Activated naive CD8-positive, alpha-beta T cell treated with anti-CD3 and anti-CD28 coated beads for 36 hours (primary cell): ENCODE measurements at places on chromosomes 5 and 9.

DNA sequence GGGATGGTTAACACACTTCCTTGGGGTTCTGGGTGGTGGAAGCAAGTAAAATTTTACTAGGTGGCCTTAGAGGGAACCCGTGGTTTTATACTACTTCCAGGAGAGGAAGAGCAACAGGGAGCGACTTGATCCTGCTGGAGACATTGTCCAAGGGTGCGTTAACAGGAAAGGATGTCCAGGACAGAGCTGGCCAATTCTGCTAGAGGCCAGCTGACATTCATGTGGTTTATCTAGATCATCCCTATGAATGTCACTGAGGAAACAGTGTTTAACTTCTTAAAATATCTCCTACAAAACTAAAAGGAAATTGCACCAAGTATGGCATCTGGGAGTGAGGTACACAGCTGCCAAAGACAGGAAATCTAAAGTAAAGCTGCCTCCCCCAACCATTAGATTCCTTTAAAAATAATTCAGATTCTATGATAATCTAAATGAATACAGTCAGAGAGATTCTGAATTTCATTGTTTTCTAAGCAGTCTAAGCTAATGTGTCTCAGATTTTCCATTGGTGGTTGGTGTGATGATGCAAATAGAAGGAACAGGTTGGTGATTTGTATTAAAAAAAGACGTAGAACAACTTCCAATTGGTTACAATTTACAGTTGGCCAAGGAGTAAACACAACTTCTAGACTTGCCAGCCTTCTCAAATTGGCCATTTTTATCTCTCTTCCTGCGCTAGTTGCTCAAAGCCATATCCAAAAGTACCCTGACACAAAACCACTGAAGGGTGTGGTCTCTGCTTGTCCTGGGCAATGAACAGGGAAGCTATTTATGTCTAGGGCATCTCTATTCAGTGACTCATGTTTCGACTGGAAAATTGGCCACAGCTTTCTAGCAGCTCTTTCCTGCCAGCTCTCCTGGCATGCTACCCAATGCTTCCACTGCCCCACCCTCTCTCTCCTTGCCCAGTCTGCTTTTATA, 574.7 kb upstream of the MEF2C start:
- no peak overlapping the region for H3K27ac ChIP-seq
- no peaks in the 10 kb centered on the region for H3K36me3 ChIP-seq
- no peaks in the 10 kb centered on the region for H3K27me3 ChIP-seq
- no peak overlapping the region for H3K4me3 ChIP-seq
- no peak for DNase-seq

GRCh38 chr9:106859957-106860720, 2.8 kb upstream of the ZNF462 start:
- no peak overlapping the region for H3K4me3 ChIP-seq
- peaks cover 74% of the 10 kb centered on the region for H3K27me3 ChIP-seq
- DNase-seq: no peak
- peaks cover 5% of the 10 kb centered on the region for H3K36me3 ChIP-seq

DNA sequence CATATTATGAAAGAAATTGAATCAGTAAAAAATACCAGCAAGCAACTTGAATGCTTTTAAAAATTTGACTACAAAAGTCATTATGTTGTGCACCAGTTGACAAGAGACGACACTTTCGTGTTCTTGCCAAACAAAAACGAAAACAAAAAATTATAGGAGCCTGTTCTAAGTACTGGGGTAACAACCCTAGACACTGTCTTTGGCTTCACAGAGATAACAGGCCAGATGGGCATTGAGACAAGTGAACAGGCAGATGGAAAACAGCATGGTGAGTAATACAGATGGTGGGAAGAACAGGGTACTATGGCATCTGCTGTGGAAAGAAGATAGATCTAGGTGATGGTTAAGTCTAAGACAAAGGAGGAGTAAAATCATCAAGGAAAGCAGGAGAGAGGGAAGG, 99.0 kb downstream of the CDH12 start:
- no peaks in the 10 kb centered on the region for H3K27me3 ChIP-seq
- H3K27ac ChIP-seq: no peak overlapping the region
- no peak overlapping the region for H3K4me3 ChIP-seq

GRCh38 chr5:3359642-3360041, 236.0 kb upstream of the IRX1 start:
- H3K4me3 ChIP-seq: no peak overlapping the region
- no peak for DNase-seq
- no peaks in the 10 kb centered on the region for H3K27me3 ChIP-seq

DNA sequence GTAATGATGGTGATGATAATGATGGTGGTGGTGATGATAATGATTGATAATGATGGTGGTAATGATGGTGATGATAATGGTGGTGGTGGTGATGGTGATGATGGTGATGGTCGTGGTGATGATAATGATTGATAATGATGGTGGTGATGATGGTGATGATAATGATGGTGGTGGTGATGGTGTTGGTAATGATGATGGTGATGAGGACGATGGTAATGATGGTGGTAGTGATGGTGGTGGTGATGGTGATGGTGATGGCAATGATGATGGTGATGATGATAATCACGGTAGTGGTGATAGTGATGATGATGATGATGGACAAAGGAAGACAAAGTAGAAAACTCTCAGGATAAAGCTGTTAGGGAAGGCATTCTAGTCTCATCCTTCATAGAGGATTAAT, 310.5 kb downstream of the MSX2 start:
- peaks cover 11% of the 10 kb centered on the region for H3K27me3 ChIP-seq
- H3K4me3 ChIP-seq: no peak overlapping the region
- no peak for DNase-seq
- H3K36me3 ChIP-seq: no peaks in the 10 kb centered on the region
- no peaks in the 10 kb centered on the region for H3K4me1 ChIP-seq

DNA sequence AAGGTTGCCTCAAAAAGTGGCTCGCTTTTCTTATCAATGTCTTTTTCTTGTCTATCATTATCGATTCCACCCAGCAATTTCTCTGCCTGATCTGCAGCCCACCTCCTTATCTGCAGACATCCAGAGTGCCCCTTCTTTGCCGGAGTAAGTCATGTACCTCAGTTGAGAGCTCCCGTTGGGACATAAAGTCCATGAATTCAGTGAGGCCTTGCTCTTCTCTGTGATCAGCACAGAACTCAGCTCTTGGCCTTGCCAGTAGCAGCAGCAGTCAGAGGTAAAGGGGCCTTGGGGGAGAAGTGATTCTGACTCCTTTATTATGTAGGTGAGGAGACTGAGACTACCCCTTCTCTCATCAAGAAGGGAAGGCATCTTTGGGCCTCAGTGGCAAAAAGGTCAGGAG, 24.9 kb upstream of the DCAF12 start:
- H3K27ac ChIP-seq: no peak overlapping the region
- H3K4me3 ChIP-seq: no peak overlapping the region
- no peak for DNase-seq
- H3K36me3 ChIP-seq: no peaks in the 10 kb centered on the region

GRCh38 chr9:111715471-111715870, 54.1 kb downstream of the GNG10 start:
- H3K4me1 ChIP-seq: no peaks in the 10 kb centered on the region
- no peak overlapping the region for H3K4me3 ChIP-seq
- H3K27ac ChIP-seq: no peak overlapping the region
- no peak for DNase-seq
- H3K27me3 ChIP-seq: no peaks in the 10 kb centered on the region

DNA sequence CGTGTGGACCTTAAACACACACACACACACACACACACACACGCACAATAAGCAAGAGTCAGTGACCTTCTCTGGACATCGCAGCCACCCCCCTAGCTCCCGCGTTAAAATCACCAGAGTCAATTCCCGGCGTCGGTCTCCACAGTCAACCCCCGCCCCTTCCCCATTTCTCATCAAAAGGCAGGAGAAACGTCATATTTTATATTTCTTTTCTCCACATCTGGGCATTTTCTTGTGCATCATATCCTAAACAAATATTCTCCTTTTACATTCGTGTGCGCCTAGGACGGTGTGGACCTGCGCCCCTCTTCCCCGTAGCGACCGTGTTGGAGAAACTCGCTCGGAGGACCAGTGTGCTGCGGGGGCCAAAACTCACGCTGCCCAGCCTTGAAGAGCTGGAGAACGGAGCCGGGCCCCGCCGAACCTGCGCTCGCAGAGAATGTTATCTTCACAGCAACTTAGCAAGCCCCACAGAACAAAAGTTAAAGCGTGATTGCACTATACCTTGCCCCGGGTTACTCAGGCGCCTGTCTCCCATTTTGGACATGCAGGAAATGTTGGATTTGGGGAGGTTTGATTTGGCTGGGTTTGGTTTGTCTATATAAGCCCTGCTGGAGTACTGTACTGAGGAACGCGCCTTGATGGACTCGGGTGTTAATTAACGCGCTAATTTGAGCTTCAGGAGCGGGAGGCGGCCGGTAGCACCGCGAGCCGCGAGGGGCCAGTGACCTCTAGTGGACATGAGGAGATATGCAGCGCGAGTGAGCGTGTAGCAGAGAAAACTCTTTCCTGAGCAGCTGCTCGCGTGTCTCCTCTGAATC, 192.4 kb downstream of the MEF2C start:
- peak overlapping the region; percentile 66 for H3K4me3 ChIP-seq
- peaks cover 3% of the 10 kb centered on the region for H3K36me3 ChIP-seq
- peak; percentile 69 for DNase-seq
- peak overlapping the region; percentile 69 for H3K27ac ChIP-seq
- H3K27me3 ChIP-seq: peaks cover 99% of the 10 kb centered on the region

- no peaks in the 10 kb centered on the region for H3K36me3 ChIP-seq
- no peaks in the 10 kb centered on the region for H3K4me1 ChIP-seq
- DNase-seq: peak; percentile 6
Observed at GRCh38 chr5:106121972-106122605, 1548.6 kb downstream of the EFNA5 start.

GRCh38 chr5:99369797-99370593, 441.2 kb upstream of the CHD1 start:
- no peak overlapping the region for H3K4me3 ChIP-seq
- no peaks in the 10 kb centered on the region for H3K27me3 ChIP-seq
- H3K4me1 ChIP-seq: no peaks in the 10 kb centered on the region

GRCh38 chr9:137044502-137045177, 1.3 kb downstream of the NPDC1 start:
- H3K4me1 ChIP-seq: peaks cover 5% of the 10 kb centered on the region
- no peaks in the 10 kb centered on the region for H3K36me3 ChIP-seq
- peak overlapping the region; percentile 53 for H3K4me3 ChIP-seq
- H3K27ac ChIP-seq: no peak overlapping the region
- H3K27me3 ChIP-seq: peaks cover 45% of the 10 kb centered on the region

GRCh38 chr5:2754581-2755075, 3.2 kb upstream of the IRX2 start:
- no peak for DNase-seq
- H3K4me1 ChIP-seq: peaks cover 18% of the 10 kb centered on the region
- no peak overlapping the region for H3K27ac ChIP-seq

- H3K36me3 ChIP-seq: peaks cover 5% of the 10 kb centered on the region
- peak overlapping the region; percentile 76 for H3K27ac ChIP-seq
- no peaks in the 10 kb centered on the region for H3K27me3 ChIP-seq
- H3K4me1 ChIP-seq: peaks cover 11% of the 10 kb centered on the region
- H3K4me3 ChIP-seq: no peak overlapping the region
Observed at GRCh38 chr9:31323726-31324444, 1060.6 kb upstream of the ACO1 start.

DNA sequence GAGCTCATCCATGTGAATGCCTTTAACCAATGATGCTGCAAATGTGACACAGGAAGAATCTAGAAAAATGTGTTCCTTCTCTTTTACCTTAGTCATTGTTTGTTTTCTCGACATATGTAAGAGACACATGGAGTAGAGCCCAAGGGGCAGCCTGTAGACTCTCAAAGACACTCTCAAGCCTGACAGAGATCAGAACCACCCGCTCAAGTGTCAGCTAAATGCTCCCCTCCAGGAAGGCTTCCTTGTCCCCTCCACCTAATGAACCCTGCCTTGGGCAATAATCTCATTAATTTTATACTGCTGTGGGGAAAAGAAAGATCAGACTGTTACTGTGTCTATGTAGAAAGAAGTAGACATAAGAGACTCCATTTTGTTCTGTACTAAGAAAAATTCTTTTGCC, 157.4 kb downstream of the MUSK start:
- H3K4me1 ChIP-seq: no peaks in the 10 kb centered on the region
- H3K4me3 ChIP-seq: no peak overlapping the region
- H3K27me3 ChIP-seq: peaks cover 4% of the 10 kb centered on the region
- no peak for DNase-seq

DNA sequence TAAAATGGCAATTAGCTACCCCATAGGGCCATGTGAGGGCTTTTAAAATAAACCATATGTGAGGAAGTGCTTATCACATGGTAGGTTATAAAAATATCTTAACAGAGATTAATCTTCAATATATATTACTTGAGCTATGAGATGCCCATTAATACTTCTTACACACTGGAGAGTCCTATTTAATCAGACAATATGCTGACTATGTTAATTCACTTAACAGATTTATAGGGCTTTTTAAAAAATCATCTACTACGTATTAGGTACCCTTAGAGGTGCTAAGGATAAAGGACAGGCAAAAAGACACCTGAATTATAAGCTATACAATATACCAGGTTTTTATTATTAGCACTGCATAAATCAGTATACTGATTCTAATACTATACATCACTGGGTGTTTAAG, 102.6 kb downstream of the STRBP start:
- H3K27ac ChIP-seq: no peak overlapping the region
- peaks cover 8% of the 10 kb centered on the region for H3K36me3 ChIP-seq
- no peak overlapping the region for H3K4me3 ChIP-seq
- H3K4me1 ChIP-seq: peaks cover 10% of the 10 kb centered on the region
- H3K27me3 ChIP-seq: no peaks in the 10 kb centered on the region

DNA sequence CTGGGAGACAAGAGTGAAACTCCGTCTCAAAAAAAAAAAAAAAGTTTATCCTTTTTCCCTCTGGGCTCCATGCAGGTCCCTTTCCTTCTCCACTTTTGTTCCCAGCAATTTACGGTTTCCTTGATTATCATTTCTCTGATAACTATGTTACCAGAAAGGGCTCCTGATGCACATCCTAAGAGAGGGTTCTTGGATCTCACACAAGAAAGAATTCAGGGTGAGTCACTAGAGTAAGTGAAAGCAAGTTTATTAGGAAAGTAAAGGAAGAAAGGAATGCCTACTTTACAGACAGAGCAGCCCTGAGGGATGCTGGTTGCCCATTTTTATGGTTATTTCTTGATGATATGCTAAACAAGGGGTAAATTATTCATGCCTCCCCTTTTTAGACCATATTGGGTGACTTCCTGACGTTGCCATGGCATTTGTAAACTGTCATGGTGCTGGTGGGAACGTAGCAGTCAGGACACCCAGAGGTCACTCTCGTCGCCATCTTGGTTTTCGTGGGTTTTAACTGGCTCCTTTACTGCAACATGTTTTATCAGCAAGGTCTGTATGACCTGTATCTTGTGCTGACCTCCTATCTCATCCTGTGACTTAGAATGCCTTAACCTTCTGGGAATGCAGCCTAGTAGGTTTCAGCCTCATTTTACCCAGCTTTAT, 13.5 kb upstream of the MELK start:
- no peaks in the 10 kb centered on the region for H3K27me3 ChIP-seq
- H3K27ac ChIP-seq: no peak overlapping the region
- DNase-seq: no peak

- H3K27me3 ChIP-seq: peaks cover 74% of the 10 kb centered on the region
- peak; percentile 33 for DNase-seq
- peaks cover 10% of the 10 kb centered on the region for H3K4me1 ChIP-seq
- no peak overlapping the region for H3K27ac ChIP-seq
Observed at GRCh38 chr5:140926443-140927227, 536 bp downstream of the PCDHAC1 start.
